ENCODE measurements at places on chromosomes 4 and X.
A peak's percentile ranks its signal among the peaks of the same experiment; 100 is the strongest.

DNA sequence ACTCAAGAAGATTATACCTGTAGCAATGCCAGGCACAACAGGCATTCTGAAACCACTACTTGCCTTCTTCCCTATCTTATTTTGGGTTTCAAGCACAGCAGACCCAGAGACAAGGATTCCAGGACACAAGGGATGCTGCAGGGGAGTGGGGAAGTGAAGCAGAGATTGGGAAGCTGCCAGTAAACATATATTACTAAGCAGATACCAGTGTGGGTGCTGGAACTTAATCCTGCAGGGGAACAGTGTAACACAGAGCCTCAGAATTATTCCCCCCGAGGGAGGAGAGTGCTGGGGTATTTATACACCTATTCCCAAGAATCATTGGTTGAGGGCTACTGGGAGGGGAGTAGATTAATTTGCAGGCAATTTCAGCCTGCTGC lies 33.3 kb upstream of the MAML3 start:
- no peak for DNase-seq

DNA sequence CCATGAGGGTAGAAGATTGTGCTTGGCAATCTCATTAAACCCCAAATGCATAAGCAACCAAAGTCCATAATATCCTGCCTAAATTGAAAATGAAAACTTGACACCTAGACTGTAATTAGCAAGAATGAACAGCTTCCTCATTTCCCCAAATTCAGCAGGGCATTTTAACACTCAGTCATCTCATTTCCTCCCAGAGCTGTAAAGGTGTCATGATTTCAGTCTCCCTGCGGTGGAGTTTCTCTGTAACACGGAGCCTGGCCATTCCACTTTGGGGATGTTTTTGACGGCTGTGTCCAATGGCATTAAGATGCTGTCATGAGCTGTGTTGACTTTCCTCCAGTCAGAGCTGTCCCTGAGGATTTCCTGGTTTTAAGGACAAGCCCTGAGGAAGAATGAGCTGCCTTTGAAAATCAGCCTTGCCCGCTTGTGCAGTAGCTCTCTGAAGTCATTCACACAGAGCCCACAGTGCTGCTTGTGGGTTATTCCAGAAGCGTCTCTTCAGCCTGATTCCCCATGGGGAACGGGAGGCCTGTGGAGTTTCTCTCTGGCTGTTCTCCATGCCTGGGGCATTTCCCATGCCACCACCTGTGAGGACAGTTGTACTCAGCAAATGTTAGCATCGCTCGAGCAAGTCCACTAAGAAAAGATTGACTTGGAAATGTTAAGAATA lies 187.0 kb downstream of the MID1 start:
- no peak for DNase-seq

- no peak for DNase-seq
These were observed 173.9 kb upstream of the PPARGC1A start for GRCh38 chr4:24063731-24064130.

GRCh38 chr4:142567199-142567598 lies 278.9 kb downstream of the INPP4B start:
- DNase-seq, result peak; percentile 20

DNA sequence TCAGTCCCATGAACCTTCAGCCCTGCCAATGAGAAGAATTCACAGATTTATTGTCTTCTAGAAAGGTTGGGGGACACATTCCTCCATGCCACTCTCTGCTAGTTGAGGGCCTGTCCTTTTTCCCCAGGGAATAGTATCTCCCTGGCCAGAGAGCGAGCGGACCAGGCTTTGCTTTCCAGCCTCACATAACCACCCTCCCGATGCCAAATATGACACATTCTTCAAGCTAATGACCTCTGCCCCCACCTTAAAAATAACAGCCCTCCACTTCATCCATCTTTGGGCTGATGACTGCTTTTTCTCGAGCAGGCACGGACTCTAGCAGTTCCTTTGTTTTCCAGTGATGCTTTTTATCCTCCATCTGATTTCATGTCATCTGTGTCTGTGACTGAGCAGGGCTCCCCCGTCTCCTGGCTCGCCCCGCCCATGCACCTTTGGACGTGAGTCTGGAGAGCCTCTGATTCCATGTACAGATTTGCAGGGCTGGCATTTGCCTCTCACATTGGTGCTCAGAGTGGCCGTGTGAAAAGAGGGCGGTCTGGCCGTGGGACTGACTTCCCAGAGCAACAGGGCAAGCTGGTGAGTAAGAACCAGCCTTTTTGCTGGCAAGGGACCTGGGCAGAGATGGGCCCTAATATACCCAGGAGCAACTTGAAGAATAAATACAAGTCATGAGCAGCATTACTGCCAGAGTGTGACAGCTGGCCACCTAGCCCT lies 279.8 kb downstream of the BCOR start:
- DNase-seq, result no peak

DNA sequence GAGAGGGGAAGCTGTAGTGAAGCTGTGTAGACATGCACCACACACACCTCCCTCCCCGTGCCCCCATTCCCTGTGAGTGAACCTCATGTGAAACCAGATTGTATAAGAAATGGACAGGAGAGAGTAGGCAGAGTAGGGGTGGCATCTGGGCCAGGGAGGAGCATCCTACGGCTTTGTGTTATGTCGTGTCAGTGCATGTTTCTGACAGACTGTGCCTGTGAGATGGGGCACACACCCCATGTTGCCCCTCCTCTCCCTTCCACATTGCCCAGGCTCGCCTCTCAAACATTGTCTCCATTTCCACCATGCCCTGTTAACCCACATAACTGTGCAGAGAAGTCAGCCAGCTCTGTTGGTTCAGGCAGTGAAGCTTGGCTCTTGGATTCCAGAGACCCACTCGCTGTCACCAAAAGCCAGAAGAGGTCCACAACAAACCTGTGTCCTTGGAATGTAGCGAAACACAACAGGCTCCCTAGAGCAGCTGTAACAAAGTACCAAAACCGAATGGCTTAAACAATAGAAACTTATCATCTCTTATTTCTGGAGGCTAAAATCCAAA lies 56.1 kb downstream of the SLC9A6 start:
- no peak for DNase-seq

DNA sequence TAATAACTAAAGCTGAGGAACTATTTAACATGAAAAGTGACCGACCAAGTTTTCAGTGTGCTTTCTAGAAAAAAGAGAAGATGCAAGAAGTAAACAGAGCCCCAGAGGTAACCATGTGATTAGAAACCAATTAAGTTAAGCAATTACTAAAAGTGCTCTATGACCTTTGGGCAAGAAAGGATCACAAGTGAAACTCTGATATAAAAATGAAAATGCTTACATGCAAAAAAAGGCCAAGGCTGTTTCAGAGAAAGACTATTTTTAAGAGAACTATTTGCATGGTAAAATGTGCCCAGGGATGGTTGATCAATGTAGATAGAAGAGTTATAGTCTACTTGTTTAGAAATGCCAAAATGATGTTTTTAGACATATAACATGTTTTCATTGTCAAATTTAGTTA lies 22.0 kb downstream of the KLHL15 start:
- DNase-seq, result no peak

DNA sequence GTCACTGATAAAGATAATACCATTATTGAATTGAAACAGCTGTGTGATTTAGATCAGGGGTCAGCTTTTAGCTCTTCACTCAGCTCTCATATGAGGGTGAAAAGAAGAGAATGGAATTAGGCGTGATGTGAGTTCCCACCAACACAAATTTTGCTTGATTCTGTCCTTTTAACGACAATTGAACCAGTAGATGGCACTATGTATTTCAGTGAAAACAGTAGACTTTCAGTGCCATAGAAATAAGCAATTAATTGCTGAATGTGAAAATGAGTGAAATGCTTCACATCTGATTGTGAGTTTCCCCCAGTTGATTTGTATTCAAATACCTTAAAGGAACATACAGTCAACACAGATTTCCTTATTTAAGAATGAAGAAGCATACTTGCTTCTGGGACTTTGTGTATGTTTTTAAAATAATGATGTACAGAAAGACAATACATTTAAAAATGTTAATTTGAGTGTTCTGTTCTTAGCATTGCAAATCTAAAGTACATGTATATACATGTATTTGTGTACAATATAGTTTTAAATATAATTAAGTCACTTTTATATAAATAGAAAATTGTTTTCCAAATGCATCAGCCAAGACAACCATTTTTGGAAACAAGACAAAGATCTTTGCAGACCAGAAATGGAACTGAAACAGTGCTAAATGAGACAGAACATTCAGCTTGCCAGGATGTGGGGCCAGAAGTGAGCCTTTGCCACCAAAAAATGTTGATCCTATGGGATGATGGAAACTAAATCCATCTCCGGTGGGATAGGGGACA lies 178.8 kb downstream of the SNCA start:
- peak; percentile 24 for DNase-seq

DNA sequence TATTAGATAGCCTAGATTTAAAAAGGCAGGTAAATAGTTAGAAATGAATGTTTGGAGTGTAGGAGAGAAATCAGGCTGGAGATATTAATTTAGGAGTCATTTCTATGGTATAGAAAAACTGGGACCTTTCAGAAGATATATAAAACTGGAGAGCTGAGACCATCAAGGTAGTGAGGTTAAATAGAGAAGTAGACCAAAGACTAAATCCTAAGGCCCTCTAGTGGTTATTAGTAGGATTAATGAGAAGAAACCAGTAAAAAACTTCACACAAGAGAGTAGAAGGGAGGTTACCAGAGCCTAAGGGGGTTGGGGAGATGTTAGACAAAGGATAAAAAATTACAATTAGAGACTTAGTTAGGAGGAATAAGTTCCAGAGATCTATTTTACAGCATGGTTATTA lies 351.0 kb upstream of the SPANXN1 start:
- no peak for DNase-seq

- DNase-seq, result no peak
These were observed 45.4 kb downstream of the BMPR1B start for GRCh38 chr4:94803181-94803580.

DNA sequence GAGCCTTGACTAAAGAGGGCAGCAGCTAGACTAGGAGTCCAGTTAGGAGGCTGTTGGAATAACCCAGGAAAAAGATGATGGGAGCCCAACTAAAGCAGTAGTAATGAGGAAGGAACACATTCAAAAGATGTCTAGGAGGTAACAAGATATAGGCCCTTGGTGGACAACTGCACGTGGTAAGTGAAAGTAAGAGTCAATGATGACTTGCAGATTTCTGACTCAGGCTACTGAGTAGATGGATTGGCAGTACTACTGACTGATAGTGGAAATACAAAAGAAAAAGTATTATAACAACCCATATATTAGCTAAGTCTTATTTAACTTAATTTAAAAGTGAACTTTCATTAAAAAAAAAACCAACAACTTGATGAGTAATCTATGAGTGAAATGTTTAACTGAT lies 74.0 kb downstream of the PAK3 start:
- DNase-seq, result no peak

- DNase-seq, result no peak
These were observed 1119.2 kb upstream of the INTU start for GRCh38 chr4:126513596-126513995.

DNA sequence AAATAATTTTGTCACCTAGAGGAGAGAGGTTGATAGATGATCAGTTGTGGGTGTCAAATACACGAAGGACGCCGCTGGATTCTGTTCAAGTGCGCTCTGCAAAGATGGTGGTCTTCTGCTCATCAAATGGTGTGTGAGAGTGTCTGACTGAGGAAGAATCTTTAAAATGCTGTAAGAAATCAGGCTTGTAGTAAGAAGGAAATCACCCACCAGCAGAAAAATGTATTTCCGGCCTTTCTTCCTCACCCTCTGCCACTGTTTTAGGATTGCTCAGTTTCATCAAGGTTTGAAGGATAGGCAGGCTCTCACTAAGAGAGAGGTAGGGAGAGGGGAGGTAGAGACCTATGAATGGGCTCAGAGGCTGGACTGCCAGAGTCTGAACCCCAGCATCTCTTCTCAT lies 28.7 kb downstream of the RHOH start:
- DNase-seq, result no peak

- no peak for DNase-seq
These were observed 206.6 kb upstream of the GYPA start for GRCh38 chr4:144347121-144347520.

Data from T-cell (primary cell).